D721Med (cell line): ENCODE measurements at places on chromosomes 1 and 21.

- DNase-seq, result no peak
Measured at GRCh38 chr21:19489930-19490329, 1086.3 kb upstream of the TMPRSS15 start.

GRCh38 chr21:37845535-37845934, 70.7 kb downstream of the KCNJ6 start:
- DNase-seq, result no peak

- DNase-seq, result no peak
Measured at GRCh38 chr1:21568809-21569385, 59.7 kb downstream of the ALPL start.

GRCh38 chr1:6889875-6890480, 104.7 kb downstream of the CAMTA1 start:
- DNase-seq, result no peak

DNA sequence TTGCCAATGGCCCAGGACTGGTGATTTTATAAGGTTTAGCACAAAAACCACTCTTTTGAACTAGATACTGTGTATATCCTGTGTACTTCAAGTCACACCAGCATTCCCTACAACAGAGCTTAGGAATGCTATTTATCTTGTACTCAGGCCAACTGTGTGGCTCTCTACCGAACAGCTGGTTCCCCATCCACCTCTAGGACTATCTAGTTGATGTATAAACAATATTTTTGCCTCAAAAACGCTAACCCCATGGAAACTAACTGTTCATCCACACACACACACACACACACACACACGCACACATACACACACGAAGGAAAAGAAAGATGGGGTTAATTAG, 28.7 kb upstream of the SLC45A3 start:
- DNase-seq, result no peak

DNA sequence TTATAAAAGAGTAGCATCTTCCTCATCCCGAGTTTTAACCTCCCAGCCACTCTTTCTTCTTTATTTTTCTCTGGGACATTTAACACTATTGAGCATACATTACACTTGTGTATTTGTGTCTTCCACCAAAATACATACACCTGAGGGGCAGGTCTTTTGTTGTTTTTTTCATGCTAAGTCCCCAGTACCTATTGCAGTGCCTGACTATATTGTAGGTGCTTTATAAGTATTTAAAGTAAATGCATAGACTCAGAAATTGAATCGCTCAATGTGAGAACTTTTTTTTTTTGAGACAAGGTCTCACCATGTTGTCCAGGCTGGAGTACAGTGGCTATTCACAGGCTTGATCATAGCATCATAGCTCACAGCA, 7.8 kb upstream of the SEMA4A start:
- no peak for DNase-seq

- no peak for DNase-seq
Measured at GRCh38 chr21:26406526-26406925, 166.6 kb downstream of the CYYR1 start.

- DNase-seq, result no peak
Measured at GRCh38 chr1:40301066-40301465, 16.0 kb downstream of the COL9A2 start.

GRCh38 chr1:215567491-215568298, 591 bp downstream of the KCTD3 start:
- peak; percentile 29 for DNase-seq

- DNase-seq, result no peak
Measured at GRCh38 chr1:30083800-30084464, 639.5 kb downstream of the MATN1 start.

DNA sequence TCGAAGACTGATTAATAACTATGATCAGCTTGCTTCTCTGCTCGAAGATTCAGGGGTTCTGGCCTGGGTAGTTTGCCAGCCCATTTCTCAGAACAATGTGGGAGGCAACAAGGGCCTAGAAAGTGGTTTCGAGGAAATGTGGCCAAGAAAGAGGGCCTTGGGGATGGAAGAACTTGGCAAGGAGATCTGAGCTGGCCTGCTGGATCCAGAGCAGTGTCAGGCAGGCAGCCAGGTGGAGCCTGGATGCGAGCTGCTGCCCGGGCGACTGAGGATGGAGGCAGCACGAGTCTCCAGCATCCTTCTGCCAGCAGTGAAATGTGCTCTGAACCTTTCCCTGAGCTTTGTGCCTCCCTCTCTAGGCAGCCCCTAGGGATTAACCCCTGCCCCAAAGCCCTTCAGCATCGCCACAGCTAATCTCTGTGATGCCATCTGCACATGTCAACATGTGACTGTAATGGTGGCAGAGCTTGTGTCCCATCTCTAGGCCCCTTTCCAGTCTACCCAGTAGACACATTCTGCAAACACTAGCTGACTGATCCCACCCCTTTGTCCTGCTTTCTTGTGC, 61.0 kb upstream of the NEK2 start:
- peak; percentile 79 for DNase-seq

GRCh38 chr1:206521694-206522402, 14.5 kb downstream of the RASSF5 start:
- no peak for DNase-seq

DNA sequence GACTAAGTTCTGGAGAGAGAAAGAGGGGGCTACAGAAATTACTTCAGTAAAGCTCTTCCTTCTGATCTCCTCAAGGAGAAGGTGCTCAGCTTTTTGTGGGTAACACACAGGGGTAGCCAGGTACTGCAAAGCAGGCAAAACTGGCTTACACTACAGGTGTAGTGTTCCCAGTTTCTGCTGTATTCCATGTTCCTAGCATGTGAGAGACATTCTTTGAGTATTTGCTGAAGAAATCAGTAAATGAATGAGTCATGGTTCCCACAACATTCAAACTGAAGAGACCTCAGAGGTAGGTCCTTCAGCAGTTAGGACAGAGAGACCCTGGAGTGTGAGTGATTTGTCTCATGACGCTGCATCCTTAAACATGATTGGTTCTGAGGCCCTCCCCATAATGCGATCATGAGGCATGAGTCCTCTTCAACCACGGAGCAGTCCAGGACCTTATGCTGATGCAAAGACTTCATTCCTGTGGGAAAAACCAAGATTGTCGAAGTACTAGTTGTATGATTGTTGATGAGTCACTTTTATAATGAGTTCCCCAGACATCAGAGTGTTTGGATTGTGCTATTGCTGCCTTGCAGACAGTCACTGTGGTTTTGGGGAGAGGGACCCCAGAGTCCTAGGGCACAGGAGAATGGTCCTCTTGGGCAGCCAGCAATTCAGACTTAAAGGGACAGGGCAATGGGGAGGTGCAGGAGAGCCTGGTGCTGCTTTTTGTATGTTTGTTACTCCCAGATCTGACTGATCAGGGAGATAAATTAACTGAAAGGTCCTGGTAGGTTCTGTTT, 2.7 kb upstream of the OR10J4 start:
- no peak for DNase-seq

DNA sequence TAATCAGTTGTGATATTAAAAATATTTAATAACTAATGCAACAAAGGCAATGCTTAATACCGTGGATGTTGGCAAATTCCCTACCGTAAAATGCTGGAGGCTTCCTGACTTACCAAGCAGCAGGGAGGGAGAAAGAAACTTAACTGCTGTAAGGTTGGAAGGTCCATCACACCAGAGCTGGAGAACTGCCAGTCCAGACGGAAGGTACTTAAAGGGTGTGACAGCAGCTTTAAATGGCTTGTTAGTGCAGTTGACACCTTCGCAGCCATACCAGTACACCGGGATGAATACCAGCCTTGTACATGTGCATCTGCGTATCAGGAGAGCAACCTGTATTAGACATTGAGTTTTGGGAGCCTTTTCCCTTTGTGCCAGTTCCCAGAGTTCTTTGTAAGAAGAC, 269.5 kb upstream of the NCAM2 start:
- no peak for DNase-seq

GRCh38 chr1:174815036-174815435, 184.7 kb upstream of the CACYBP start:
- DNase-seq, result no peak

DNA sequence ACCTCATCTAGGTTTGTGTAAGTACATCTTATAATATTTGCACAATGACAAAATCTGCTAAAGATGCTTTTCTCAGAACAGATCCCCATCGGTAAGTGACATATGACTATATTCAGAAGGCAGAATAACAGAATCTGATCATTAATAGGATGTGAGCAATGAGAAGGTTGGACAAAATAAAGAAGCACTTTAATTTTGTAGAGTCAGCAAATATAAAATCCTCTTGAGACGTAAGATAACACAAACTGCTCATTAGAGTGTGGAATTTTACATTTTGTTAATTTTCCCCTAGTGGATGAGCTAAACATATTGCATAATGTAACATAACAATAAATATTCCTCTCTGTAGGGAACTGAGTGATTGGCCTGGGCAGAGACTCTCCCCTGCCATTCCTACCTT, 658.4 kb upstream of the ZP4 start:
- no peak for DNase-seq

- DNase-seq, result no peak
Measured at GRCh38 chr1:248817065-248817464, 8.7 kb downstream of the SH3BP5L start.
